Endothelial cell (in vitro differentiated cells): ENCODE measurements at places on chromosomes 2 and 18.

- no peak overlapping the region for H3K27ac ChIP-seq
- peaks cover 9% of the 10 kb centered on the region for H3K4me1 ChIP-seq
- H3K4me3 ChIP-seq: no peak overlapping the region
These were observed 8.0 kb downstream of the TNS1 start for GRCh38 chr2:217994776-217995274.

DNA sequence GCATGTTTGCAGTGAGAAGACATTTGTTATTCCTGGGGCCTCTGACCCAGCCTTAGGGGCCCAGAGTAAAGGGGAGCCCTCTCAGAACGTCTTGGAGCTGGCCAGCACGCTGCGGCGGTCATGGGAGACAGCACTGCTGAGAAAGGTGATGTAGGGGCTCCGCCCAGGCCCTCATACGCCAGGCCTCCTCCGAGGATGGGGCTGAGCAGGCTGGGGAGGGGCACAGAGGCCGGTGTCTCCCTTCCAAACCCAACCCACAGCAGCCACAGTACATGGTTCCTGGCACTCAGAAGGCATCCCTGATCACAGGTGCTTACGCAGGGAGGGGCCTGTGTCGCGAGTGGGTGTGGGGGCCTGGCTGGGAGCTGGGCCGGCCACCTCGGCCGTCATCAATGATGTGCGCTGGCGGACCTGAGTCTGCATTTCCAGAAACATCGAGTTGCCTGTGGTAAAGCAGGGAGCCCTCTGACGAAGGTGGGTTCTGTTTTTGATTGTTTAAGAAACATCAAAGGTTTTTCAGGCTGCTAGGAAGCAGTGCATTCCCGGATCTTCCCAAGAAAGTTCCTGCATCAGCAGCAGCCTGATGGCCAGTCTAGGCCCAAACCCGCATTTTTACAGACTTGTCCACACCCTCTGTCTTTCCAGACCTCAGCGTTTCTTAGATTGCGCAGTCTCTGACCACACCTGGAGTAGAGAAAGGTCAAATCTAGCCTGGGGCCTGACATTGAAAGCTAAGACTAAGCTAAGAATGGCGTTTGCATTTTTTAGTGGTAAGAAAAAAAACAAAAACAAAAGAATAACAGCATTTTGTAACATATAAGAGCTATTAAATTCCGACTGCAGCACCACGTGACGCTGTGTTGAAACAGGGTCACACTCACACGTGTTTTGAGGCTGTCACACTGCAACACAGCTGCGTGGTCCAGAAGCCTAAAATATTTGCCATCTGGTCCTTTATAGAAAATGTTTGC lies 51.2 kb upstream of the PXDN start:
- peaks cover 11% of the 10 kb centered on the region for H3K27me3 ChIP-seq
- no peaks in the 10 kb centered on the region for H3K36me3 ChIP-seq
- peaks cover 16% of the 10 kb centered on the region for H3K4me1 ChIP-seq
- H3K27ac ChIP-seq: no peak overlapping the region
- DNase-seq: no peak

DNA sequence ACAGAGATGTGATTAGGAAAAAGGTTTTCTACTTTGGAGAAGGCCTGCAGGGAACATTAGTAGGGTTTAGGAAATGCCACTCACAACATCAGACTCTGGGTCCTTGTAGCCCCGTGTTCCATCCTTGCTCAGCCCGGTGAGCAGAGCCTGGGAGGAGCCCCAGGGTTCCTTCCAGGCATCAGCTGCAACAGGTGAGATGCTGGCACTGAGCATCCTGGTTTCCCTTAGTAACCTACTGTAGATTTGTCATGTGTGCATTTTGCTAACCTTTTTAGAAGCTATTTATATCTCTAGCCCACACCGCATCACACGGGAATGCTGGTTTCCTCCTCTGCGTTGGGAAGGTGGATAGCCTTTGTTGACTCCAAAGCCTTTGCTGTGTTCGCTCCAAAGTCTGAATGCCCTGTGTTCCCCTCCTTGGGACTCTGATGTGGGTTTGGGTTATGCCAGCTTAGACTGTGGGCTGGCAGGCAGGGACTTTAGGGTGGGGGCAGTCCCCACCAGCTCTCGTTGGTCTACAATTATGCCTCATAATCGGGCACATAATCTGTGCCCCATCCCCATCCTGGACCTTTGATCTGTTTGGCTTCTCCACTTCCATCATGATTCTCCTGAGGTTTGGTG lies 69.3 kb downstream of the TMEM247 start:
- H3K27me3 ChIP-seq: peaks cover 2% of the 10 kb centered on the region
- H3K4me3 ChIP-seq: no peak overlapping the region
- H3K36me3 ChIP-seq: peaks cover 6% of the 10 kb centered on the region
- no peak for DNase-seq

DNA sequence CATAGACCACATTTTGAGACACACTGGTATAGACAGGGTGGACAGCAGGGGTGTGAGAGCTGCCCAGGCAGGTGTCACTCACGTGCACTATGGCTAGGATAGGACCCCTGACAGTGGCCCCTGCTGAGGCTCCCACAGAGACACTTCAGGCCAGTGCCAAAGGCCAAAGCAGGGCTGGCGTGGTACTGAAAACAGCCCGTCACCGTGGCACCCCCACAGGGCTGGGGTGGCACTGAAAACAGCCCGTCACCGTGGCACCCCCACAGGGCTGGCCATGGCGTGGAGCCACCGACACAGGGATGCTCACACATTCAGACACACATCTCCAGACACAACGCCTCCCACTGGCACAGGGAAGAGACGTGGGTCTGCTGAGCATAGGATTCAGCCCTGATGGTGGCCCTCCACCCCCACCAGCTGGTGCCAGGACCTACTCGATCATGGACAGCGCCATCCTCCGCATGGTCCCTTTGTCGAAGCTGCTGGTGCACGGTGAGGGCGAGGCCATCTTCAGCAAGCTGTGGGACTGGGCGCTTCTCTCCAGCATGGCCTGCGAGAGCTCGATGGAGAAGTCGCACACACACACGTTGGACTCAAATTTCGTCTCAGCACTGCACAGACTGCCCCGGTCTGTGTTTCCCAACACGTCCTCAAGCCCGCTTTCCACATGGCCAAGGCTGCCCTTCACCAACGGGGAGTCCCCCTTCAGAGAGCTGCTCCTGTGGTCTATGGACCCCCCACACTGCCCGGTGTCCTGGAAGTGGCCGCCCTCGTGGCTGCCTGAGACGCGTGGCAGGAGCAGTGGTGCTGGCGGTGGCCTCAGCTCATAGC lies 34.1 kb downstream of the ANKMY1 start:
- H3K27me3 ChIP-seq: peaks cover 25% of the 10 kb centered on the region
- H3K36me3 ChIP-seq: peaks cover 48% of the 10 kb centered on the region
- peaks cover 3% of the 10 kb centered on the region for H3K4me1 ChIP-seq
- DNase-seq: no peak

- peaks cover 3% of the 10 kb centered on the region for H3K4me1 ChIP-seq
- H3K27ac ChIP-seq: no peak overlapping the region
- no peak overlapping the region for H3K4me3 ChIP-seq
- H3K36me3 ChIP-seq: no peaks in the 10 kb centered on the region
- no peaks in the 10 kb centered on the region for H3K27me3 ChIP-seq
- no peak for DNase-seq
These were observed 105.0 kb upstream of the CCDC150 start for GRCh38 chr2:196534495-196534894.

GRCh38 chr2:109557309-109557708 lies 56.5 kb downstream of the SEPTIN10 start:
- H3K27me3 ChIP-seq: peaks cover 2% of the 10 kb centered on the region
- no peak overlapping the region for H3K27ac ChIP-seq
- H3K4me1 ChIP-seq: peaks cover 2% of the 10 kb centered on the region
- H3K36me3 ChIP-seq: peaks cover 21% of the 10 kb centered on the region
- DNase-seq: no peak
